ENCODE measurements at places on chromosomes 6 and 20.

DNA sequence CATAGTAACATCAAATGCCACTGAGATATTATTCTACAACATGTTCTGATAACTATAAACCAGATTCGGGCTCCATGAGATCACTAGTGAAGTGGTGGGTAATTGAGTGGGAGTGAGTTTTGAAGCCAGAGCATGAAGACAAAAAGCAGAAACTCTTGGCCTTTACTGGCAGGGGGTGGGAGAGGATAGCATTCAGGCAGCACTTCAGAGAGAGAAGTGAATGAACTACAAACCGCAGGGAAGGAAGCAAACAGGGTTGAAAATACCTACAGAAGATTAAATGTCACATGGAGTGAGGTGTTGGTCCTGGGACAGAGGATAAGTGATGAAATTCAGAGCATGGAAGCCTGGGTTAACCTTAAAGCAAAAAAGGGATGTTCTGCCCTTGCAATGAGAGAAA lies 250.0 kb downstream of the EPM2A start:
- no peak for DNase-seq

- no peak for DNase-seq
These were observed 215.2 kb downstream of the SLC35F1 start for GRCh38 chr6:118122161-118122725.

GRCh38 chr20:46088409-46089166 lies 1.2 kb downstream of the NCOA5 start:
- peak; percentile 58 for DNase-seq

GRCh38 chr20:17471606-17472187 lies 59.5 kb downstream of the BFSP1 start:
- DNase-seq, result no peak

GRCh38 chr6:158465257-158465656 lies 94.6 kb upstream of the TMEM181 start:
- no peak for DNase-seq

- no peak for DNase-seq
These were observed 61.5 kb upstream of the UNC93A start for GRCh38 chr6:167229586-167229985.

DNA sequence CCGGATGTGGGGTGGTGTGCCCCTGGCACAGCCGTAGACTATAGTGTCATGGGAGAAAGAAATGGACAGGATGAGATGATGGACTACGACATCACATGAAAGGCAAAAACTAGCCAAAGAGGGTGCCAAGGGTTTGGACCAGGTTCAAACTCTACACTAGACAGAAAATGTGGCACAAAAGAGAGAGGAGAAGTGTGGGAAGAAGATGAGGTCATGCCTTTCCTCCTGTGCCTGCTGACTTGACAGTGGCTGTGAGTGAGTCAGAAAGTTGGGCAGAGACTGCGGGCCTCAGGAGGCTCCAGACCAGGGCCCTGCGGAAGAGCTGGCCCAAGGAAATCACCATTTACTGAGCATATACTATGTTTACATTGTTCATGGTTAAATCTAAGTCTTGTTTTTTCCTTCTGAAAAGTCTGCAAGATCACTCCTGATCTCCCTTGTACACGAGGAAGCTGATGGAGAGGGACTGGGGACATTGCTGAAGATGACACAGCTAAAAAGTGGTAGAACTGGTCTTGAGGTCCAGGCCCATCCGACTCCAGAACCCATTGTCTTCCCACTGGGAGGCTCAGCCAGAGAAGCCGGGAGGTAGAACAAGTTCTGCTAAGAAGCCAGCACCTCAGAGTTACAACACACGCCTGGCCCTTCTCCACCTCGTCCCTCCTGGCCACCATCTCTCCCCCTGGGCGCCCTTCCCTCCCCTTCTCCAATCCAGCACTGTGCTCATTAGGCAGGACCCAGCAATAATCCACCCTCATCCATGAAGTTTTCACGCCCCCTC lies 35.6 kb downstream of the CNKSR3 start:
- DNase-seq, result peak; percentile 89

DNA sequence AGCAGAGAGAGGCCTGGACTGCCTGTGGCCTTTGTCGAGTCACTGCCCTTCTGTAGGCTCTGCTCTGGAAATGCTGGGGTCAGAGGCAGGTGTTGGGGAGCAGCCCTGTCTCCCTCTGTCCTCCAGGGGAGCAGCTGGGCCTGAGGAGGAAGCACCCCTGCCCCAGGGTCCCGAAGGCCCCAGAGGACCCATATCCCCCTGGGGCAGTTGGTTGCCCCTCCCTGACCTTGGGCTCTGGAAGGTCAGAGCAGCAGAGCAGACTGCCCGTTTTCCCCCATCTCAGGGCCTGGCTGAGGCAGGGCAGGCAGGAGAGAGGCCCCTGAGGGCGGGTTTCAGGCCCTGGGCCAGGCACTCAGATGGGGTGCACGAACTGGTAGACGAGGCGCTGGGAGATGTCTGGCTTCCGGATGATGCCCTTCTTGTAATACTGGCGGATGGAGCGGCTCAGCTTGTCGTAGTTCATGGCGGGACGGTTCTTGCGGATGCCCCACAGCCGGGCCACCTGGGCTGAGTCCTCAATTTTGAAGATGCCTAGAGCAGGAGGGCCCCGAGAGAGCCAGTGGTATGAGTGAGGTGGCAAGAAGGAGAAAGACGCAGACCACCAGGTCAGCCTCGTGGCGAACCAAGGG lies 18.1 kb downstream of the SPDEF start:
- no peak for DNase-seq

GRCh38 chr20:13259921-13260320 lies 38.8 kb downstream of the ISM1 start:
- no peak for DNase-seq

- DNase-seq, result no peak
These were observed 15.1 kb downstream of the MYBL2 start for GRCh38 chr20:43681991-43682410.

DNA sequence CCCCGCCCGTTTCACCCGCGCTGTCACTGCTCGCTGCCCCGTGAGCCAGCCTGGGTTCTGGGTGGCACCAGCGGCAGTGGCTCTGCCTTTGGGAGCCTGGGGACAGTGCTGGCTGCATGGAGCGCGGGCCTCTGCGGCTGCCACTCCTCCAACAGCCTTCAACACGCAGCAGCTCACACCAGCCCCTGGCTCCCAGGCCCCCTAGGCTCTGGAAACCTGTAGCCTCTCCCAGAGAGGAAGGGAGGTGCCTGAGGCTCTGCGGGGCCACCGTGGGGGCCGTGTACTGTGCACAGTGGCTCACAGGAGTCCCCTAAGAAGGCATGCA lies 163.9 kb upstream of the AFDN start:
- DNase-seq, result no peak

DNA sequence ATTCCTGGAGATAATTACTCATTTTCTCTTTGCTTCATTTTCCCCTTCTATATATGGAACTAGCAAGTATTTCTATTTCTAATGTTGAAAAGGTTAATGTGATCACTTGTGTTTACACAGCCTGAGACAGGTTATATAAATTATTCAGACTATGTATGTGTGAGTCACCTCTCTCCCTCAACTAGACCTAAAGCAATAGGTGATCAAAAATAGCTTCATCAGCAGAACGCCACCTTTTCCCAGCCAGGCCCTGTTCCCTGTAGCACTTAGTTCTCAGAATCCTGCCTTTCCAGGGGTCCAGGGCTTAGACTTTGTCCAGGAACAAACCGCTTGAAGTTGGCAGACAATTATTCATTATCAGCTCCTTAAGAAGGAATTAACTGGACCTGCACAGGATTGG lies 125.3 kb upstream of the EXOC2 start:
- DNase-seq, result no peak

DNA sequence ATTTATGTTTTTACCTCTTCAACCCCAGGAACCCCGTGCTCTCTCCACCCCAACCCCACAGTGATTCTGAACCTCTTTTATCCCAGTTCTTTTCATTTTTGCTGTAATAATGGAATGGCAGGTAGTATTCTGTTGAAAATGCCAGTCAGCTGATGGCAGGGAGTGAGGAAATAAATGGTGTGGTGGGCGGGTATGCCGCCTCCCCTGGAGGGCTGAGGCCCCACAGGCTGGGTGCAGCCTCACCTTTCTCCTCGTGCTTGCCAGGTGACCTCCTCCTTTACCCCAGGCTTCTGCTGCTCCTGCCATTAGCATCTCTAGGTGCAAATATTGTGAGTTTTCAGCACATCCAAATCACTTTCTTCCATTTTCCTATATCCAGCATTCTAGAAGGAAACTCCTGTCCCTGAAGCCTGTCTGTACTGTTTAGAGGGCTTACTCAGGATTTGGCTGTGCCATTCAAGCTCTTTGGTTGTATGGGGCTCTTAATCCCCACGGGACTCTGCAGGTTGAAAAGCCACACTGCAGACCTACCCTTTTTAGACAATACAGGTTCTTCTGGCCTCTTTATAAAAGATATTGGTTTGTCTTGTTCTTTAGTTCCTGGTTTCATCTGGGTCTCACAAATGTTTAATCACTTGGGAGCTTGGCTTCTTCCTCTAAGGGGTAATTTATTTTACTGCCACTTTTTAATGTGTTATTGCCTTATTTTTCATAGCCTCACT lies 201.8 kb downstream of the JARID2 start:
- DNase-seq, result no peak

DNA sequence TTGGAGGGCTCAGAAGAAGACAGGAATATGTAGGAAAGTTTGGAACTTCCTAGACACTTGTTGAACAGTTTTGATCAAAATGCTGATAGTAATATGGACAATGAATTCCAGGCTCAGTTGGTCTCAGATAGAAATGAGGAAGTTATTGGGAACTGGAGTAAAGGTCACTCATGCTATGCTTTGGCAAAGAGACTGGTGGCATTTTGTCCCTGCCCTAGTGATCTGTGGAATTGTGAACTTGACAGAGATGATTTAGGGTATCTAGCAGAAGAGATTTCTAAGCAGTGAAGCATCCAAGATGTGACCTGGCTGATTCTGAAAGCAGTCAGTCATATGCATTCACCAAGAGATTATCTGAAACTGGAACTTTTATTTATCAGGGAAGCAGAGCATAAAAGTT lies 45.1 kb downstream of the FRK start:
- DNase-seq, result no peak

- no peak for DNase-seq
These were observed 30.5 kb upstream of the RPP40 start for GRCh38 chr6:5034328-5034727.

- DNase-seq, result peak; percentile 8
These were observed 988 bp downstream of the TIAM2 start for GRCh38 chr6:154996016-154996590.

- peak; percentile 83 for DNase-seq
These were observed at the start of gene ZFP64 for GRCh38 chr20:52191132-52191915. Gene ZFP64 (minus strand): TSS chr20:52191779. CDS start chr20:52191636, 143 bp downstream.

GRCh38 chr6:135258970-135259369 lies 77.9 kb downstream of the MYB start:
- DNase-seq, result no peak

DNA sequence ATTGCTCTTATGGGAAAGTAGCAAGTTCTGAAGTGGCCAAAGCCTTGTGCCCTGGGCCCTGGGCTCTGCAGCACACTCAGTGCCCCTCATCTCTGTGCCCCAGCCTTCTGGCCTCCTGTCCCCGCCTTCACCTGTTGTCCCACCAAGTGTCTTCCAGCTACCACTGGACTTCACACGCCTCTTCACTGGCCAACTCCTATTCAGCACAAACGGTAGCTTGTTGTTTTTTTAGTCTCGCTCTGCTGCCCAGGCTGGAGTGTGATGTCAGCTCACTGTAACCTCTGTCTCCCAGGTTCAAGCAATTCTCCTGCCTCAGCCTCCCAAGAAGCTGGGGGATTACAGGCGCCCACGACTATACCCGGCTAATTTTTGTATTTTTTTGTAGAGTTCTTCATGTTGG lies 4.8 kb downstream of the CCHCR1 start:
- no peak for DNase-seq

GRCh38 chr6:111038534-111039252 lies 48.6 kb upstream of the SLC16A10 start:
- DNase-seq, result no peak

- DNase-seq, result no peak
These were observed 112.6 kb downstream of the PLCB1 start for GRCh38 chr20:8244637-8245036.

DNA sequence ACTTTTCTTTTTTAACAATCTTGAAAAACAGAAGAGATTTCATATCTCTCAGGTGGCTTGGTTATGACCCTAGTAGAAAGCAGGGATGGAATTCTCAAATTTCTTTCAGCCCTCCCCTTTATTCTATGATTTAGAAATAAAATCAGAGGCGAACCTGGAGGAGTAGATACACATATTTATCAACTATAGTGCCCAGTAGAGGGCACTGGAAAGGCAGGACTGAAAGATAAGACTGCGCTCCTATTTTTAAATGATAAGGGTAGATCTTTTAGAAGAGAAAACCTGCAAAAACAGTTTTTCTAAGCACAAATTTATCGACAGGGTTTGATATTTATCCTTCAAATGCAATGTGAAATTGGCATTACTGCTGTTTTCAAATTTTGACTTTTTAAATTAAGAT lies 1296.6 kb downstream of the EPHA7 start:
- no peak for DNase-seq

DNA sequence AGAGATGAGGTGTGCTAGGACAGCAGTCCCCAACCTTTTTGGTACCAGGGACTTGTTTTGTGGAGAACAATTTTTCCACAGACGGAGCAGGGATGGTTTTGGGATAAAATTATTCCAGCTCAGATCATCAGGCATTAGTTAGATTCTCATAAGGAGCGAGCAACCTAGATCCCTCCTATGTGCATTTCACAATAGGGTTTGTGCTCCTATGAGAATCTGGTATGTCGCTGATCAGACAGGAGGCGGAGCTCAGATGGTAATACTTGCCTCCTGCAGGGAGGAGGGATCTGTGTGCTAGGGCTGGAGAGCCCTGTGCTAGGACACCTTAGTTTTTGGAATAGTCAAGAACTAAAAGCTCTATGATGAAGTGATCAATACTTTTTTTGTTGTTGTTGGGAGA lies 2.5 kb downstream of the SMIM13 start:
- DNase-seq, result peak; percentile 59

- peak; percentile 66 for DNase-seq
These were observed 6.9 kb upstream of the HELZ2 start for GRCh38 chr20:63580796-63581461.

- DNase-seq, result no peak
These were observed 222.2 kb upstream of the PRSS16 start for GRCh38 chr6:27025351-27025750.

DNA sequence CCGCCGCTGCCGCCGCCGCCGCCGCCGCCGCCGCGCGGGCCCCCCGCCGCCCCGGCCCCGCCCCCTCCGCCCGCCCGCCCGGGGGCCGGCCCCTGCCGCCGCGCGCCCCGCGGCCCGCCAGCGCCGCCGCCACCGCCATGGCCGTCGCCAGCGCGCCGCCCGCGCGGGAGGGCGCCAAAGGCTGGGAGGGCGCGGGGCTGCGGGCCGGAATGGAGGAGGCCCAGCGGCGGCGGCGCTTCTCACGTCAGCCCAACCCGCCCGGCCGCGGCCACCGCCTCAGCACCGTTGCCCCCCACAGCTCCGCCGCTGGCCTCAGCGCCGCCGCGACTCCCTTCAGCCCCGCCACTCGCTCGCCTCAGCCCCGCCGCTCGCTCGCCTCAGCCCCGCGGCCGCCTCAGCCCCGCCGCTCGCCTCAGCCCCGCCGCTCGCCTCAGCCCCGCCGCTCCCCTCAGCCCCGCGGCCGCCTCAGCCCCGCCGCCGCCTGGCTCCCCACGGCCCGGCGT lies 258 bp downstream of the PHF10 start:
- peak; percentile 35 for DNase-seq

DNA sequence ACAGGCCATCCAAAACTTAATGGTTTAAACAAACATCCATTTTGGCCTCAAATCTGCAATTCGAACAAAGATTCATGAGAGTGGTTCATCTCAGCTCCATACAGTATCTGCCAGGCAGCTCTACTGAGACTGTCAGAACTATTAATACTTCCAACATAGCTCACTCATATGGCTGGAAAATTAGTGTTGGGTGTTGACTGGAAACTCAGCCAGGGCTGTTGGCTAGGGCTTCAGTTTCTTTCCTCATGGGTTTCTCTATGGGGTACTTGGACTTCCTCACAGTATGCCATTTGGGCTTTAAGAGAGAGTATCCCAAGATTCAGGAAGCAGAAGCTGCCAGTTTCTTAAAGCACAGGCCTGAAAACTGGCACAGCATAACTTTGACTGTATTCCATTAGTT lies 240.3 kb downstream of the TPBG start:
- no peak for DNase-seq
